ENCODE measurements at places on chromosomes 1 and 21.
A peak's percentile ranks its signal among the peaks of the same experiment; 100 is the strongest.

- peak overlapping the region; percentile 99 for H3K27ac ChIP-seq
- no peak overlapping the region for H3K4me3 ChIP-seq
- peaks cover 37% of the 10 kb centered on the region for H3K4me1 ChIP-seq
- no peak for DNase-seq
- no peaks in the 10 kb centered on the region for H3K36me3 ChIP-seq
Measured at GRCh38 chr1:31651089-31651420, 6.4 kb upstream of the PEF1 start.

DNA sequence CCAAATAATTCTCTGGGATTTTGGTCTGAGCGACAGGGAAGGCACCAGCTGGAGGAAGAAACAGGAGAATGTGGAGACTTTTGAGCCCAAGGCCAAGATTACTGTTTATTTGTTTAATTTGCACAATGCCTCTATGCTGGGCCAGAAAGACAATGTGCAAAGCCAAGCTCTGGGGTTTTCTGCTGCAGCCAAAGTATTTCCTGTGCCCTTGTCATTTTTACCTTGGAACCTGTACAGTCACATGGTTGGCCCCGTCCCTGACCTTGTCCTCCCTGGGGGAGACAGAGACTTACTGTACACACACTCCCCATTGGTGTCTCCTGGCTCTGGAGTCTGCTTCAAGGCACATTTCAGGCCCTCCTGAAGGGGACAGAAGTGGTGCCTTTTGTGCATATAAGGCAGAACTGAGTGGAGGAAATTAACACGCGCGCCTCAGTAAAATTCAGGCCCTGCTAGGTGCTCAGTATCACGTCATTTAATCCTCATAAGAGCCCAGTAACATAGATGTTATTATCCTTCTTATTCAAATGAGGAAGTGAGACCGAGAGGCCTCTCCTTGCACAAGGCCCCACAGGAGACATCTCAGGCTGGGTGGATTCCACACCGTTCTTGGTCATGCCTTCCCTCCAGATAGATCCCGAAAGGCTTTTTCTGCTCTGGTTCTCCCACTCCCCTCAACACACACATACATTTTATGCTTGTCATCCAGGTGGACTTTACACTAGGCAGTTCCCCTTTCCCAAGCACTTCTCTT, 21.1 kb downstream of the C1orf115 start:
- DNase-seq: no peak
- peak overlapping the region; percentile 30 for H3K27ac ChIP-seq
- H3K36me3 ChIP-seq: no peaks in the 10 kb centered on the region
- no peak overlapping the region for H3K4me3 ChIP-seq
- H3K27me3 ChIP-seq: no peaks in the 10 kb centered on the region

- H3K4me3 ChIP-seq: no peak overlapping the region
- DNase-seq: no peak
- H3K36me3 ChIP-seq: no peaks in the 10 kb centered on the region
Measured at GRCh38 chr21:20647607-20648006, 350.6 kb upstream of the NCAM2 start.

GRCh38 chr1:208209896-208210589, 34.1 kb downstream of the PLXNA2 start:
- no peak overlapping the region for H3K4me3 ChIP-seq
- H3K27ac ChIP-seq: no peak overlapping the region
- H3K4me1 ChIP-seq: peaks cover 7% of the 10 kb centered on the region

- H3K27ac ChIP-seq: peak overlapping the region; percentile 54
- H3K4me3 ChIP-seq: no peak overlapping the region
- H3K4me1 ChIP-seq: no peaks in the 10 kb centered on the region
- H3K27me3 ChIP-seq: no peaks in the 10 kb centered on the region
- no peaks in the 10 kb centered on the region for H3K36me3 ChIP-seq
Measured at GRCh38 chr1:211549092-211549711, 29.8 kb downstream of the SLC30A1 start.

- no peak overlapping the region for H3K27ac ChIP-seq
- H3K4me1 ChIP-seq: no peaks in the 10 kb centered on the region
- no peak for DNase-seq
- H3K36me3 ChIP-seq: no peaks in the 10 kb centered on the region
- H3K4me3 ChIP-seq: no peak overlapping the region
Measured at GRCh38 chr1:189530162-189530561, 947.5 kb downstream of the BRINP3 start.

GRCh38 chr1:34696981-34697380, 57.9 kb upstream of the GJB5 start:
- H3K36me3 ChIP-seq: no peaks in the 10 kb centered on the region
- H3K27me3 ChIP-seq: no peaks in the 10 kb centered on the region
- H3K4me1 ChIP-seq: no peaks in the 10 kb centered on the region
- DNase-seq: no peak
- no peak overlapping the region for H3K27ac ChIP-seq

- H3K4me1 ChIP-seq: peaks cover 7% of the 10 kb centered on the region
- peaks cover 4% of the 10 kb centered on the region for H3K27me3 ChIP-seq
- no peak for DNase-seq
- H3K36me3 ChIP-seq: no peaks in the 10 kb centered on the region
Measured at GRCh38 chr1:44408632-44409602, 3.9 kb downstream of the RNF220 start.

DNA sequence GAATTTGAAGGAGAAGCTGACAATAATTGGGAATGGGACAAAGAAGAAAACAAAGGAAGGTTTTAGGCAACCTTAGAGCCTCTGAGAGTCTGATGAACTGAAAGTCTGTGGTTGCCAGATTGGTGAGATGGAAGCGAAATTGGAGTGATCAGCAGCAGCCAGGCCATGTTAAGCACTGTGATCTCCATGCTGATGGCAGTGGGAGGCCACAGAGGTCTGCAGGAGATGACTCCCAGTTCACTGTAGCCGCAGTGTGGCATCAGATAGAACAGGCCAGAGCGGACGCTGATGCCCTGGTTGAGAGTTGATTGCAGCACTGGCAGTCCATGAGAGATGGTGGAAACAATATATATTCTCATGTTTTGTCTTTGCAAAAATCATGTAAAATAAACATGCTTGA, 137.4 kb upstream of the L1TD1 start:
- H3K4me1 ChIP-seq: no peaks in the 10 kb centered on the region
- no peak for DNase-seq
- no peak overlapping the region for H3K27ac ChIP-seq
- no peak overlapping the region for H3K4me3 ChIP-seq
- no peaks in the 10 kb centered on the region for H3K27me3 ChIP-seq

- no peak overlapping the region for H3K27ac ChIP-seq
- no peaks in the 10 kb centered on the region for H3K36me3 ChIP-seq
- no peaks in the 10 kb centered on the region for H3K27me3 ChIP-seq
- no peak for DNase-seq
Measured at GRCh38 chr1:56045062-56045461, 534.3 kb downstream of the PLPP3 start.

- no peaks in the 10 kb centered on the region for H3K27me3 ChIP-seq
Measured at GRCh38 chr21:18350216-18350615, 53.4 kb downstream of the TMPRSS15 start.

GRCh38 chr21:45492765-45493164, 49.5 kb downstream of the SLC19A1 start:
- H3K4me1 ChIP-seq: no peaks in the 10 kb centered on the region
- no peak overlapping the region for H3K4me3 ChIP-seq

GRCh38 chr1:118039170-118039569, 109.6 kb downstream of the WDR3 start:
- DNase-seq: no peak
- no peak overlapping the region for H3K27ac ChIP-seq
- no peaks in the 10 kb centered on the region for H3K27me3 ChIP-seq

DNA sequence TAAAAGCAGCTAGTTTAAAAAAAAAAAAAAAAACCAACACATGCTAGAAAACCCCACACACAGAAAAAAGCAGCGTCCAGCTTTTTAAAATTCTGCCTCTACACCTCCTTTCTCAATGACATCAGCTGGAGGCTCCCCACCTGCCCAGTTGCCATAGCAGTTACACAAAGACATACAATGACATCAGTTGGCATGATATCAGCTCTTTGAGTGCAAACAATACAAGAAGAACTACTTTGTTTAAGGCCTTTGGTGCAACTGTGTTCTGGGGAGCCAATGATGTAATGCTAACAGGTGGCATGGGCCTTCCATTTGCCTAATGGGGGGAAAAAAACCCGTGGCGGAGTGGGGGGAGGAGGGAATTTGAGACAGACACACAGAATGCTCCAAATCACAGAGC, 32.9 kb downstream of the DUSP10 start:
- no peaks in the 10 kb centered on the region for H3K36me3 ChIP-seq
- H3K27me3 ChIP-seq: no peaks in the 10 kb centered on the region
- peak overlapping the region; percentile 70 for H3K27ac ChIP-seq

DNA sequence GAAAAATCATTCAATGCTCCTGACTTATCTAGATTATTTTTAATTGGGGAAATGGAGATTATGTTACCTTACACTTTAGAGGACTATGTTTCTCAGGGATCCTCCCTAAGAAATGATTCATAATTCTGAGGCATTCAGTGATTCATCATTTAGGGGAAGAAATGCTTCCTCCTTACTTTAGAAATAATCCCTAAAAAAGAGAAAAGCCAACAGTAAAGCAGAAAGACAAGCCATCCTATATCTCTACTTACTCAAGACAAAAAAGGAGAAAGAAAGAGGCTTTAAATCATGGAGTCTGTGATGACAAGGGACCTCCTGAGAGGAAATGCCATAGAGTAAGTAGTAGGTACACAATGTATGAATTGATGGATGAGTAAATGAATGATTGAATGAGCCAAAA, 137.0 kb downstream of the BRINP2 start:
- H3K27ac ChIP-seq: no peak overlapping the region
- no peaks in the 10 kb centered on the region for H3K36me3 ChIP-seq
- no peaks in the 10 kb centered on the region for H3K4me1 ChIP-seq
- no peaks in the 10 kb centered on the region for H3K27me3 ChIP-seq

DNA sequence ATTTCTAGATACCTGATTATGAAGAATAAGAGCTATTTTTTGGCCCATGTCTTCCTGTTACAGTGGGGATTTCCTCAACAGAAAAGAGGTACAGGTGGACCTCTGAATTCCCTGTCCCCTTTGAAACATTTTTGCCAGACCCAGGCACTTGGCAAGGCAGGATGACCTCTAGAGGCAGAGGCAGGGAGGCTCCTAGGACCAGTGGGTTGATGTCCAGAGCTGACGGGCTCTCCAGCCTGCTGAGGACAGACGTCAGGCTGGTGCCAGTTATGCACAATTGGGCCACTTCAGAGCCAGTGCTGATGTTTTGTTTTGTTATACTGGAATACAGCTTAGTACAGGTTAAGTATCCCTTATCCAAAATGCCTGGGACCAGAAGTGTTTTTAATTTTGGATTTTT, 18.5 kb upstream of the A3GALT2 start:
- no peak for DNase-seq
- no peaks in the 10 kb centered on the region for H3K27me3 ChIP-seq
- H3K27ac ChIP-seq: peak overlapping the region; percentile 96
- no peaks in the 10 kb centered on the region for H3K36me3 ChIP-seq
- H3K4me1 ChIP-seq: peaks cover 80% of the 10 kb centered on the region

DNA sequence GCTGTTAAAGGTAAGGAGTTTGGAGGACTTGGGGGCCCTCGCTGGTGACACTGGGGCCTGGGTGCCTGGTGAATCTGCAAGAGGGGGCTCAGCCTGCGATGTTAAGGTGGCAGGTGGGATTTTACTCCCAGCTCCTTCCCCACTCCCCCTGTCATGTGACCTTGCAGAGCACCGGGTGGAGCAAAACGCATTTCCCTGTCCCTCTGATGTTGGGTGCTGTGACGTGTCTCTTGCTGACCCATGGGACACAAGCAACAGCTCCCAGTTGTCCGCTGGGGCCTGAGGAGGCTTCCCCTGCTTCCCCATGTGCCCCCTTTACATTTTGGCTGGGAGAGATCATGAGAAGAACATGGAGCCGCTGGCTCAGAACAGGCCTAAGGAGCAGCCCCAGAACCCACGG, 319.0 kb downstream of the MATN1 start:
- H3K36me3 ChIP-seq: no peaks in the 10 kb centered on the region
- peak; percentile 30 for DNase-seq
- H3K27ac ChIP-seq: no peak overlapping the region
- no peak overlapping the region for H3K4me3 ChIP-seq
- no peaks in the 10 kb centered on the region for H3K27me3 ChIP-seq

DNA sequence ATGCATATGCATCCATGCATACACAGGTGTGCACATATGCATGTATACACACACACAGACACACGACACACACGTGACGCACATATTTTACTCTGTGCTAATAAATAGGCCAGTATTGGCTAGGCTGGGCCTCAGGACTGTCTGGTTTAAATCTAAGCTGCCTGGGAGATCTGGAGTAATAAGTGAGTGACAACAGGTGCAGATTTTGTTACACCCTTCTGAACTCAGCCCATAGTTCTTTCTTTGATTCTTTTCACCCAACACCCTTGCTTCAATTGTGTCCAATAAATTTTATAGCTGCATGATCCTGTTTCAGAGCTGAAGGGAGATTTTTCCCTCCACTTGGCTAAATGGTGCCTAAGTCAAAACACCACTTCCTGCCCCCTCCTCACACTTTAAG, 132.8 kb downstream of the FGGY start:
- H3K4me1 ChIP-seq: no peaks in the 10 kb centered on the region
- no peaks in the 10 kb centered on the region for H3K36me3 ChIP-seq
- DNase-seq: no peak
- no peaks in the 10 kb centered on the region for H3K27me3 ChIP-seq

- no peaks in the 10 kb centered on the region for H3K36me3 ChIP-seq
- H3K27me3 ChIP-seq: no peaks in the 10 kb centered on the region
- H3K4me1 ChIP-seq: no peaks in the 10 kb centered on the region
- no peak for DNase-seq
- H3K4me3 ChIP-seq: no peak overlapping the region
Measured at GRCh38 chr1:187985897-187986654, 1157.3 kb downstream of the PLA2G4A start.

DNA sequence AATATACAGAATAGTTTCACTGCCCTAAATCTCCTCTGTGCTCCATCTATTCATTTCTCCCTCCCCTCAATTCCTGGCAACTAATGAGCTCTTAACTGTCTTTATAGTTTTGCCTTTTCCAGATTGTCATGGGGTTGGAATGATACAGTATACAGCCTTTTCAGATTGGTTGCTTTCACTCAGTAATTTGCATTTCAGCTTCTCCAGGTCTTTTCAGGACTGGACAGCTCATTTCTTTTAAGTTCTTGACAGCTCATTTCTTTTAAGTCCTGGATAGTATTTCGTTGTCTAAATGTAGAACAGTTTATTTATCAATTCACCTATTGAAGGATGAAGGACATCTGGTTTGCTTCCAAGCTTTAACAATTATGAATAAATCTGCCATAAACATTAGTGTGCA, 22.6 kb downstream of the KRTAP21-3 start:
- H3K4me1 ChIP-seq: no peaks in the 10 kb centered on the region
- DNase-seq: no peak
- H3K4me3 ChIP-seq: no peak overlapping the region
- no peaks in the 10 kb centered on the region for H3K36me3 ChIP-seq

- no peaks in the 10 kb centered on the region for H3K36me3 ChIP-seq
- H3K4me1 ChIP-seq: no peaks in the 10 kb centered on the region
- DNase-seq: no peak
- no peaks in the 10 kb centered on the region for H3K27me3 ChIP-seq
- H3K4me3 ChIP-seq: no peak overlapping the region
Measured at GRCh38 chr1:192887426-192887825, 78.6 kb downstream of the RGS2 start.

Measured in breast epithelium (tissue), 4 donors.